GM18507 (cell line): ENCODE measurements at places on chromosomes 4 and X.

DNA sequence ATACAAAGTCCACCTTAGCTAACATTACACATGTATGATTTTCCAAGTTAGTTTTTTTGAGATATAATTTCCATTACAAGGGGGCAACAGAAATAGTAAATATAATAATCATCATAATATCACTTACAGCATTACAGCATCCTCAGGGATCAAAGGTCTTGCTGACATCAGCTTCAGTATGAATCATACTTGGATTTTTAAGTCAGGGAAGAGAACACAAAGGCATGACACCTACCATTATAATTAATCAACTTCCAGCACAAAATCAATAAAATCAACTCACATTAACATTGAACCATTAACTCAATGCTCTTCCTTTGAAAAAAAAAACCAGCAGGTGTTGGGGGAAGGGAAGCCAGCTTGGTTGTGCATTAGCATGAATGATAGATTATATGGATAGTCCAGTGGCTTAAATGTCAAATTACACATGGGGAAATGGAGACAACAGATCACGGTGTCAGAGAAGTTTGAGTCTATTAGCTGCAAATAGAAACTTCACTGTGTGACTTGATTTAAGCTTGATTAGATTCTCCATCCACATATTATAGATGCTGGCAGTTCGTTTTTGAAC lies 66.9 kb upstream of the CAPN6 start:
- DNase-seq = no peak

DNA sequence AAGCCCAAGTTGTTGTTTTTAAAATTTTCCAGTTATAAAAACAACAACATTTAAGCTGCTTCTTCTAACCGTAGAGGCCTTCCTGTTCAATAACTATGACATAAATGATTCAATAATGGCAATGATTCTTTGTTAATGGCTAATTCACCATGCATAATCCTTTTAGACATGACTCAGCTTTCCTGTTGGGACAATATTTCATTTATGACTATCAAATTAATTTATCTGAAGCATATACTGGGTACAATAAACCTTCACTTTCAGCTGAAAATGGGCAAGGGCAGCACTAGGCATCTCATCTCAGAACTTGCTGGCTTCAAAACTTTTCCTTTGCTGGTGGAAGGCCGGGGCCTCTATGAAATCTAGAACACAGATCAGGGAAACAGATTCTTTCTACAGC lies 38.9 kb downstream of the TBC1D9 start:
- no peak for DNase-seq

- DNase-seq = no peak
These were observed 56.6 kb downstream of the ANAPC10 start for GRCh38 chr4:145041378-145041777.

DNA sequence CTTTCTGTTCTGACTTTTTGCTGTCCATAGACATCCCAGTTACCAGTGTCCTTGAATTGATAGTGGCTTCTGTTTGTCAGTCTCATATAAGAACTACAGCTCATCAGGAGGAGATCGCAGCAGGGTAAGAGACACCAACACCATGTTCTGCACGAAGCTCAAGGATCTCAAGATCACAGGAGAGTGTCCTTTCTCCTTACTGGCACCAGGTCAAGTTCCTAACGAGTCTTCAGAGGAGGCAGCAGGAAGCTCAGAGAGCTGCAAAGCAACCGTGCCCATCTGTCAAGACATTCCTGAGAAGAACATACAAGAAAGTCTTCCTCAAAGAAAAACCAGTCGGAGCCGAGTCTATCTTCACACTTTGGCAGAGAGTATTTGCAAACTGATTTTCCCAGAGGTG lies 30.1 kb downstream of the GUCY1A1 start:
- DNase-seq = no peak

DNA sequence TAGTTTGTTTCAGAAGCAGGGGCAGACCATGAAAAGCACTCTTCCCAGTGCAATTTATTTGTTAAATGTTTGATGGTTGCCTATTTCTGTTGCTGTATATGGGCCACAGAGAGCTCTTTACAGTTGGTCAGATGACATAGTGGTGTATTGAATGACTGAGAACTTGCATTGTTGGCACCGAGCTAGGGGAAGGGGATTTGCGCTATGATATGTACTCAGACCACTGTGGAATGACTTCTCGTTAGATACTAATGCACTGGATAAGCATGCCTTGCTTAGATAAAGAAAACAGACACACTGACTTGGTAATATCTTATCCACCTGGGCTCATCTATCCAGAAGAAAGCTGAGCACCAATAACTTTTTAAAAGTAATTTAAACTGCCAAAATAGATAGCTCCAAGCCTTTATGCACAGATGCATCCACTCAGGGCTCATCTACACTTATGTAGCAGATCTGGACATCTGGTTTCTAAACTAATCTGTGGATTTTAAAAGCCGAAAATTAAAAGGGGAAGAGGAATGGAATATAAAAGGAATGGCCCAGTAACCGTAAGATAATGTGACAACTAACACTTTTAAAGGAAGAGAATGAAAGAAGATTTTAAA lies 132.7 kb downstream of the GATB start:
- DNase-seq = no peak

GRCh38 chr4:3223346-3223745 lies 25.6 kb upstream of the MSANTD1 start:
- no peak for DNase-seq

DNA sequence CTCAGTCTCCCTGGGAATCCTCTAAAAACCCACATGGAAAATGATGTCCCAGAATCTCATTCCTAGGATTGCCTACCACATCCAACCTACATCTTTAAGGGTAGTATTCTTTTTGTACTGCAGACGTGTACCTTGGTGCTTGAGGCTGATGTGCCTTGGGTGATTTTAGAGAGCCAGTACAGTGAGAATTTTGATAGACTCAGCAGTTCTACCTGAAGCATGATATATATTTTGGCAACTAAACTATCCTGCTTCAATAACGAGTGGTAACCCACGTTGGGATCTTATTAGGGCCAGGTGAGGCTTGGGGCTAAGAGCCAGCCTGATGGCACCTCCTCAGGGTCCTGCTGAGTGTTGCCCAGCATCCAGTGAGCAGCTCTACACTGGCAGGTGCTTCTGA lies 140.4 kb downstream of the ZNF518B start:
- no peak for DNase-seq

- DNase-seq = no peak
These were observed 65.4 kb downstream of the CEP44 start for GRCh38 chr4:174349156-174349555.

DNA sequence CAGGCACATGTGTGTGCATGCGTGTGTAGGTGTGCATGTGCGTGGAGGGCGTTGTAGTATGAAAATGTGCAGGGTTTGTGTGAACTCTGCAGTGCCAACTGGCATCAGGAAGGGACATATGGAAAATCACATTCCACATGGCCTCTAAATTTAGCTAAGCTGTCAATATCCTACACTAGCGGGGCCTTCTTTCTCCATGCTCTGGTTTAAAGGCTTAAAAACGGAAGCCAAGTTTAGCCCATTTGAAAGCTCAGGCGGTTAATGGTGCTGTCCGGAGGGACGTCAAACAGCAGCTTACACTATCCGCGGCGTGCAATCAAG lies 144.1 kb upstream of the NOCT start:
- no peak for DNase-seq

GRCh38 chrX:25721564-25721963 lies 416.6 kb upstream of the MAGEB18 start:
- no peak for DNase-seq

- no peak for DNase-seq
These were observed 27.4 kb upstream of the CCSER1 start for GRCh38 chr4:90099812-90100211.

DNA sequence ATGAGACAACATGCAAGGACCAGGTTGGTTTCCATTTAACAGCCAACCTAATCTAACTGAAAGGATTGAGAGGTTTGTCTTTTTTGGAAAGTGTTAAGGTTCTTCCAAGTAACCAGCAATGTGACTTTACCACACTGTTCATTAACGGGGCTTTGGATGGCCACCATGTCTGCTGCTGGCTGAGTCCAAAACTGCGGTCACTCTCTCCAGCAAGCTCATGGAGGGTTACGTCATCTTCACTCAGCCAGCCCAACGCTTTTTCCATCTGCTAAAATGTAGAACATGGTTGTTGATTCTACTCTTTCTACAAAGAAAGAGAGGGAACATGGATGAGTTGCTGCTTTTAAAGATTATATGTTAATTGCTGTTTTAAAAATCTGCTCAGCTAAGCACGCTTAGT lies 11.0 kb downstream of the PKD2 start:
- DNase-seq = no peak

DNA sequence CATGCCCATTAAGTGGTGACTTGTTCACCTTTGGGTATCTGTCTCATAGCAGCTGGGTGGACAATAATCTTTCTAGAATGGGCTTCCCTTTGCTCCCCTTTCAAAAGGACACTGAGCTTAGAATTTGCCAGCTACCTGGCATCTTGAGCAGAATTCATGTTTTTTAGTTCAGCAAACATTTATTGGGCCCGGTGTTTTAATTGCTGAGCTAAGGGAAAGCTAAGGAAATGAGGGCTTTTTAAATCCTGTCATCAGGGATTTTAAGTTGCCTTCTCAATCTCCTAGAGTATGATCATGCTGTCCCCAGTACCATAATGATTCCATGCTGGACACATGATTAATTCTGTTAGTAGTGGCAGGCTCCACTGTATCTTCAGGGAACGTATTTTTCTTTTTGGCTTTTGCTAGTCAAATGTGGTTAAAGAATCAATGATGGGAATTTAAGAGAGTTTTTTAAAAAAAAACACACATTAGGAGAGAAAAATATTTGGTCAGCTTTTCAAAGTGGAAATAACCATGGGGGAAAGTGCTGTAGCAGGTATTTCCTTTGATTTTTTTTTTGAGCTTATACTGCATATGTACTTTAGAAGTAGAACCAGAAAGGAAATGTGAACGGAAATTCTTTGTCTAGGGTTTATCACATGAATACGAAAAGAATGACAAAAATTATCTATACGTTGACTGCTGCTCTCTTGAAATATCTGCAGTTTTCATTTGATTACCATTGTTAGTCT lies 208.9 kb downstream of the CLCN4 start:
- no peak for DNase-seq

GRCh38 chr4:185225940-185226339 lies 16.5 kb downstream of the SNX25 start:
- DNase-seq = no peak

- no peak for DNase-seq
These were observed 112.4 kb downstream of the PSAPL1 start for GRCh38 chr4:7322166-7322991.
